Naive thymus-derived CD4-positive, alpha-beta T cell (primary cell): ENCODE measurements at places on chromosomes 5 and 9.

GRCh38 chr5:146451411-146451810 is 4.3 kb downstream of the TCERG1 start:
- no peak for DNase-seq

DNA sequence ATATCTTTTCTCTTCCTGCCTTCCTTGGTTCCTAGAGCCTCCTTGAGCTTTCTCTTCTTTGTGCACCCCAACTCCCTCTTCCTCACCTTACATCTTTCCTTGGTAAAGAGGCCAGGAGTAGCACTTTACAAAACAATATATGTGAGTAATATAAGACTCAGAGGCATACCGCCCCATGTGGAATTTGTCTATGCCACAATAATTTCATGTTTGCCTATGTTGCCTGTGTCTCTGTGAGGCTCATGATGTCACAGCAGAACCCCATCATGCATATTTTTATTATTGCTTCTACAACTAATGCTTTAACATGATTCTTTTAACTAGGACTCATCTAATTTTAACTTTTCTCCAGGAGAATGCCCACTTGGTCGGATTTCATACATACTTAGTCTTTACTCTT is 15.0 kb upstream of the LVRN start:
- no peak for DNase-seq

GRCh38 chr5:175363300-175363699 is 80.7 kb downstream of the DRD1 start:
- DNase-seq, result no peak

DNA sequence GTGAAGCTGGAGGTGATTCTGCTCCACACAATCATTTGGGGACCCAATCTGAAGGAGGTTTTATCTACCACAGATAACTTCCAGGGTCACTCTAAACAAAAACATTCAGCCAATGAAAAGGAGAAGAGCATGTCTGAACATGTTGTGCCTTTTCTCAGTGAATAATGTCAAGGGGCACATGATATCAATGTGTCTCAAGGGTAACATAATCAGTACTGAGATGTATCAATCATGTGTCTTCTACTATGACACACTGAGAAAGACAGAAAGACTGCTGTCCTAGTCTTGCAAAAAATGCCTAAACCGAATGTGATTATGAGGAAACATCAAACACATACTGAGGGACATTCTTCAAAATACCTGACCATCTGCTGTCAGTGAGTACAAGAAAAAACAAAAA is 25.4 kb upstream of the RASA1 start:
- DNase-seq, result no peak

DNA sequence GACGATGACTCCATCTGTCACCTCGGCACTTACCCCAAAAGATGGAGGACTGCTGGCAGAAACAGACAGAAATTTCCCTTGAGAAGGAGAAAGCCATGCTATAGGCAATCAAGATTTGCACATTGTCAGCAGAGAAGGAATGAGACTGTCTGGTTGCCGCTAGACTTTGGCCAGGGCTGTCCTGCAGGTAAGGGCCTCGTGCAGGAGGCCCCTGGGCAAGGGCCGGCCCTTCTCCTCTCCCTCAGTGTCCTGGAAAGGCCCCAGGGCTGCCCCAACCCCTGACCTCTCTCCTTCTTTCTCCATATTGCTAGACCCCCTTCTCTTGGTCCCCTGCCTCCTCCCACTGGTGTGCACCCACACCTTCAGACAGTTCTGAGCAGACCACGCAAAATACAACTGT is 14.6 kb upstream of the KCNIP1 start:
- no peak for DNase-seq

DNA sequence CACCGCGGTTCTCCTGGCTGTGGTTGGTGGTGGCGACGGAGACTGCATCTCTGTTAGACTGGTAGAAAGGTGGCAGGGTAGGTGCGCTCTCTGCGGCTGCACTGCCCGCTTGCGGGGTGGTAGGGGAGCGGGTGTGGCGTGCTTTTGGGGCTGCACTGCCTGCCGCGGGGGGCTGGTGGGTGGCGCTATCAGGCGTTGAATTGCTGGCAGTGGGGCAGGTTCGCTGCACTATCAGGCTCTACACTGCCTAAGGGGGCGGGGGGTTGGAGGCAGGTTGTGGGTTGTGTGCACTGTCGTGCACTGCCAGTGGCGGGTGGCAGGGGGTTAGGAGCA is 21.0 kb upstream of the TRIM52 start:
- no peak for DNase-seq

DNA sequence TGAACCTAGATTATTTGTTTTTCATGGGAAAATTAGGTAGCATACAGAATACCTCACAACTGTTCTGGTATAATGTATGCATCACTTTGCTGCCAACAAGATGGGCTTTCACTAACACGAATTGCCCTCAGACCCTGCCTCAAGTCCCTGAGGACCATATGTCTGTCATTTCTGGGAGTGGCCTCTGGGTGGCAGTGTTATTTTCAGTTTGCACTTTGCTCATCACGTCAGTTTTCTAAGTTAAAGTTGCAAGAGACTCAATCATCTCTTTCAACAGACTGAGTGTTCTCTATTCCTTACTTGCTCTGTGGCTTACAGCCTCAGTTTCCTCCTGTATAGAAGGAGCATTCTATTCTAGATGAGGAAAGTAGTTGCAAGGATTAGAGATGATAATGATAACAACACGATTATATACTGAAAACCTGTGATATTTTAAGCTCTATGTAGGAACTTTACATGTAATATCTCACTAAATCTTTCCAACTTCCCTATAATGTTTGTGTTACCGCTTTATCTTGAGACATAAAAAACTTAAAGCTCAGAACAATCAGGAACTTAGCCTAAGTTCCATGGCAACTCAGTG is 55.7 kb downstream of the TSSK1B start:
- DNase-seq, result peak; percentile 43

GRCh38 chr9:8456344-8456743 is 656.8 kb upstream of the DMAC1 start:
- DNase-seq, result no peak

- DNase-seq, result no peak
These were observed 54.2 kb downstream of the FNBP1 start for GRCh38 chr9:129988607-129989361.

- DNase-seq, result no peak
These were observed 158.6 kb upstream of the GLRA1 start for GRCh38 chr5:152083231-152083630.

- DNase-seq, result no peak
These were observed 175.3 kb downstream of the RFK start for GRCh38 chr9:76218886-76219445.

GRCh38 chr9:110049699-110050450 is 158.1 kb downstream of the C9orf152 start:
- no peak for DNase-seq

DNA sequence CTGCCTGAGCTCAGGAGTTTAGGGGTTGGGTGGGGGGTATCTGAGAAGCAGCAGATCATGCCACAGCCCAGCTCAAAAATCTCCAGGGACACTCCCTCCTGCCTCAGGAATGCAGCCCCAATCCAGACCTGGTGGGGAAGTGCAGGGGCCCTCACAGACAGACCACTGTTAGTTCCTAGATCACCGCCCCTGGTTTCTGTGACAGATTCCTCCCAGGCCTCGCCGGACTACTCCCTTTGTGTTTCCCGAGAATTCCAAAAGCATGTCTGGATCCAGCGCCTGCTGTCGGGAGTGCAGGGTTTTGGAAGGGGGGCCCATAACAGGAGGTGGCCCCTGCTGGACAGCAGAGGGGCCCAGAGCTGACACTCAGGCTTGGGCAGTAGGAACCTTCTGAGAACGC is 74.5 kb downstream of the CTSL start:
- DNase-seq, result no peak

DNA sequence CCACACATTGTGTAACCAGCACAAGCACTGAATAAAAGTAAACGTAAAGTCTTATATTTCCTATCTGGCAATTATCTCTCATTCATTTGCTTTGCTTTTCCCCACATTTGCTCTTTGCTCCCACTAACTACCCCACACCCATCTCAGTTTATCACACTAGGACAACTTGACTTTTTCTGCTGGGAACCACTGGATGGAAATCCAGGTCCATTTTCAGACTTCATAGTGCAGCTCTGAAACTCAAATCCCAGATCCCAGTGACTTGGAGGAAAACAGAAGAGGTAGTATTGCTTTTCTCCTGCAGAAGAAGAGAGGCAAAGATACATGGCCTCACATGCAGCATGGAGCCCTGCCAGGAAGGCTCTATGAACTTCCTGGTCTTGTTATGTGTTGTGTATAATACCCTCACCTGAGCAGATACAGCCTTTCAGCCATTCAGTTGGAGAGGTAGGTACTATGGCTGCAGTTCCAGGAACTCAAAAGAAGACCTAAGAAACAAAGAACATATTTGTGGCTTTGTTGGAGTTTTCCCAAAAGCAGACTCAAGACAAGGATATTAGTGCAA is 90.0 kb upstream of the NIPBL start:
- DNase-seq, result no peak

GRCh38 chr5:72355706-72356299 is 35.6 kb downstream of the PTCD2 start:
- DNase-seq, result no peak

DNA sequence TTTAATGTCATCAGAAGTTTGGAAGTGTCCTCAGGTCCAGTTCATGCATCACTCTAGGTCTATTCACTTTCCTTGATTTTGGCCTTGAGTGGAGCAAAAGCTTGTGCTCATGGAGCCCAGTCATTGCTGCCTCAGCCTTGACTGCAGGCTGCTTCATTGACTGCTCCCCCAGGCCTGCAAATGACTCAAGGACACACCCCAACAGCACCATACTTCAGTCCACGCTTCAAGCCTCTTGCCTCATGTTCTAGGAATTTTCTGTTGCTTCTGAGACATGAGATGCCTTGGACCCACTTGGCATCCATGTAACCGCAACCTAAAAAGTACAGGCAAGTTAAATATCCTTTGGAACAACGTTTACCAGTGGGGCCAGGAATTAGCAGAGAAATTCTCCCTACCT is 193.7 kb downstream of the PIK3R1 start:
- no peak for DNase-seq

DNA sequence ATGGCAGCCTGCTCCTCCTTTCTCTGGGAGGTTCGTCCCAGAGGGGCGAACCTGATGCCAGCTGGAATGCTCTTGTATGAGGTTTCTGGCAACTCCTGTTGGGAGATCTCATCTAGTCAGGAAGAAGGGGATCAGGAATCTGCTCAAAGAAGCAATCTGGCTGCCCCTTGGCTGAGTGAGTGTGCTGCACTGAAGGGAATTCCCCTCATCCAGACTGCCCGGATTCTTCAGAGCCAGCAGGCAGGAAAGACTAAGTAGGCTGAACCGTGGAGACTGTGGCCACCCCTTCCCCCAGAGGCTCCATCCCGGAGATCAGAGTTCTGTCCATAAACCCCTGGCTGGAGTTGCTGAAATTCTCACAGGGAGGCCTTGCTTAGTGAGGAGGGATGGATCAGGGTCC is 476.0 kb downstream of the CSNK1G3 start:
- DNase-seq, result no peak

DNA sequence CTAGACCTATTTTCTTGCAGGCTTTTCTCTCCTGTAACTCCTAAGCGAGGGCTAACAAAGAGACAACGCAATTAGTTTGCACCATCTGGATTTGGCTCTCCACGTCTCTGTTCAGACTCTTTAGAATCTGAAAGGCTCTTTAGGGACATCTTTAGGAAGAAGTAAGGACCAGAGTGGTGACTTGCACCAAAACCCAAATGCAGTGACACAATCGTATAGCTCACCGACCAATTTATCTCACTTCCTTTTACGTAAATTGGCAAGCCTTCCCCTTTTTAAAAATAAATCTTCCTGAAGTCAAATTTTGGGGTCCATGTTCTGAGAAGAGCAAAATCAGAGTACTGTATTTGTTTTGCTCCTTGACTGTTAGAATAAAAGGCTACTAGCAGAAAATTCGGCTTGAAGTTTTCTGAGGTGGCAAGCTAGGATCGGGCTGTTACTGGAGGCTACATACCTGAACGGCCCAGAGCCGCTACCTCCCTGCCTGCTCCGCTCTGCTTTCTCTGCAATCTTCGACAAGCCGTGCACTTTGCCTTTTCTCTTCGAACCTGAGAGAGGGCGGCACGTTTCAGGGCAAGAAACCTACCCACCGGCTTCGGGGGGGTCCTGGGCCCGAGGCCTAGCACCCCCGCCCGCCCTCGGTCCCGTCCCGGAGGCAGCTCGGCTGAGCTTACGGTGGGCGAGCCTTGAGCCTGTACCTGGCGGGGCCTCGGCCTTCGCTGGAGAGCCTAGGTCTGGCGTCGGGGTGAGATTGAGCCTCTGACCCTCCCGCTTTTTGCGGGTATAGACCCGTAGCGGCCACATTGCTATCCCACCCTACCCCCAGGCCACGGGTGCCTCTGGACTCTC is 537 bp downstream of the MEIKIN start:
- no peak for DNase-seq

DNA sequence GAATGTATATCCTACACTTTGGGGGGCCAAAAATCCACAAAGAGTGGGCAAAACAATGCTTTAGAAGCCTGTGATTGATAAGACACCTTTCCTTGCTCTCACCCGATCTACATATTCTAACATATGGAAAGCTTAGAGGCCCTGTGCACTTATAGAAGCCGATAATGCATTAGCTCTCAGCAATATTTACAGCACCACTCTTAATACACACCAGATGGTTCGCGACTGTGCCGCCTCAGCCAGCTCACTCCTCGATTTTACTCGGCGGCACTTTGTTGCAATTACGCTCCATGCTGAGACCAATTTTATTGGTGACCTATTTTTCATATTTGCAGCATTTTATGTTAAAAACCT is 18.8 kb downstream of the NR2F1 start:
- no peak for DNase-seq

- DNase-seq, result no peak
These were observed 118.9 kb upstream of the CCDC180 start for GRCh38 chr9:97188545-97188944.

- no peak for DNase-seq
These were observed 241.8 kb upstream of the KLF9 start for GRCh38 chr9:70656281-70656680.

GRCh38 chr5:57841676-57842363 is 359.2 kb upstream of the ACTBL2 start:
- DNase-seq, result no peak

GRCh38 chr5:135750506-135750905 is 84.0 kb upstream of the SLC25A48 start:
- DNase-seq, result no peak
